SK-N-SH treated with all-trans-retinoic acid at 6 μM for 48 hours (cell line): ENCODE measurements at places on chromosomes 5 and 9.

GRCh38 chr5:132493821-132494220 lies 3.2 kb upstream of the IRF1 start:
- no peak for ATAC-seq

- ATAC-seq = no peak
These were observed 14.5 kb upstream of the TAL2 start for GRCh38 chr9:105647595-105648349.

DNA sequence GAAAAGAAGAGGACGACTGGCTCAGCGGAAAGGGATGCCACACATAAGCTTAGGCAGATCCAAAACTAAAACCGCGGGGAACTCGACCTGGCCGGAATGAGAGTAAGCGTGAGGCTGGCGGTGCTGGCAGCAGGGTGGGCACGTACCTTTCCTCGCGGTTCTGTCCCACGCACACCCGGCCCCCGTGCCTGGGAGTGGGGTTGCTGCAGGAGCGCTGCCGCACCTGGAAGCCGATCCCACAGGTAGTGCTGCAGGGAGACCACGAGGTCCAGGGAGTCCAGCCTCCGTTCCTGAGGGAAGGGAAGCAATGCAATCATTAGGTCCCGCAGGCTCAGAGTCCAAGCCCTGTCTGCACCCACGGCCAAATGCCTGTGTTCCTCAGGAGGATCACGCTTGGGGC lies 427.0 kb downstream of the SEMA5A start:
- no peak for ATAC-seq

DNA sequence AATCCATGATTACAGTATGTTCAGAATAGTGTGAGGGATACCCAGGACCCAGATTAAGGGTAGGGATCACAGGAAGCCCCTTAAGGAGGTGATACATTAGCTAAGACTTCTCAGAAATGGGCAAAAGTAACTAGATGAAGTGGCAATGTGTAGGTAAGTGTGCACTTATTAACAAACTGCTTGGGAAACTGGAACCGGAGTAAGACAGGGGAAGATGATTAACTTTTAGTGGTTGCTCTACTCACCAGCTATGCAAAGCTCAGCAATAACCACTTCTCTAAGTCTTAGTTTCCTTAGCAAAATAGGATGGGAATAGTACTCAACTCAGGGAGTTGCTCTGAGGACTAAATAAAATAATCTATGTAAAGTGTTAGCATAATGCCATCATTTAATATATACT lies 182.2 kb downstream of the MCTP1 start:
- ATAC-seq = no peak

DNA sequence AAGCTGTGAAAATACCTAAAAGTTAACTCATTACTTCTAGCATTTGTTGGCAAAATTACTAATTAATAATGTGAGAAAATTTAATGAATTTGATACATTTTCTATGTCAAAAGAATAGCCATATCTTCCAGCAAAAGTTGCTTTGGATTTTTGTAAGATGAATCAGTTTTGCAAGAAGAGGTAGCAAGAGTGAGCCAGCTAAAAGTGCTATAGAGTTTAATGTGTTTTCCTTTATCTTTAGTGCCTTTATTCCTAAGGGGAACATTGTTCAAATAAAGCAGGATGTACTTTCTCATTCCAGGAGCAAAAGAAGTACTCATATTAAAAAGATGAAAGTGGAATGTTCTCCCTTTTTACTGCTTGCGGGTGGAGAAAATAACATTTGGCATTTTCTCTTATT lies 622.2 kb downstream of the ANXA1 start:
- no peak for ATAC-seq

- no peak for ATAC-seq
These were observed 7.5 kb upstream of the CTNNAL1 start for GRCh38 chr9:109020581-109021511.

GRCh38 chr9:82972446-82972845 lies 90.5 kb downstream of the RASEF start:
- no peak for ATAC-seq

DNA sequence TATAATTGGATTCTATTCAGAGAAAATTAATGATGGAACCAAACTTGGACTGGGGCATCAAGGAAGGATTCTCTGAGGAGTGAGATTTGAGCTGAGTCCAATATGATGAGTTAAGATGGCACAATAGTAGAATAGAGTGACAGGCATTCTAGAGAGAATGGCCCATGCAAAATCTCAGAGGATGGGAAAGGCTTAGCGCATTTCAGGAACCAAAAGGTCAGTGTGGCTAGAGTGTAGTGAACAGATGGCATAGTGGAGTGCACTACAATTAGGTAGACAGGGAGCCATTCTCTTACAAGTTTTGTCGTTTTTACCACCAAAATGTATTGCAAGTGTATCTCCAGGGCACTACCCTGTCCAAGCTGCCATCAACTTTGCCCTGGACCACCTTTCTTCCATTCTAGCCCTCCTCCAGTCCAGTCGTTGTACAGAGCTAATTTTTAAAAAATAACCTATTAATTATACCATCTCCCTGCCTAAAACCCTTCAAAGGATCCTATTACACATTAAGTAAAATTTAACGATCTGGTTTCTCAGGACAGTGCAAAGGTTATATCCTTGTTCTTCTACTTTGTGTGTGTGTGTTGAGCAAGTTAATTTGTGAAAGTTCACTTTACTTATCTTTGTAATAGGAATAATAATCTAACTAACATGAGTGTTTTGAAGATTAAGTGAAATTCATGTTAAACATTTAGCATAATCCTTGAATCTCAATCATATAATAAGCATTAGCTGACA lies 211.7 kb downstream of the COMMD10 start:
- ATAC-seq = no peak

DNA sequence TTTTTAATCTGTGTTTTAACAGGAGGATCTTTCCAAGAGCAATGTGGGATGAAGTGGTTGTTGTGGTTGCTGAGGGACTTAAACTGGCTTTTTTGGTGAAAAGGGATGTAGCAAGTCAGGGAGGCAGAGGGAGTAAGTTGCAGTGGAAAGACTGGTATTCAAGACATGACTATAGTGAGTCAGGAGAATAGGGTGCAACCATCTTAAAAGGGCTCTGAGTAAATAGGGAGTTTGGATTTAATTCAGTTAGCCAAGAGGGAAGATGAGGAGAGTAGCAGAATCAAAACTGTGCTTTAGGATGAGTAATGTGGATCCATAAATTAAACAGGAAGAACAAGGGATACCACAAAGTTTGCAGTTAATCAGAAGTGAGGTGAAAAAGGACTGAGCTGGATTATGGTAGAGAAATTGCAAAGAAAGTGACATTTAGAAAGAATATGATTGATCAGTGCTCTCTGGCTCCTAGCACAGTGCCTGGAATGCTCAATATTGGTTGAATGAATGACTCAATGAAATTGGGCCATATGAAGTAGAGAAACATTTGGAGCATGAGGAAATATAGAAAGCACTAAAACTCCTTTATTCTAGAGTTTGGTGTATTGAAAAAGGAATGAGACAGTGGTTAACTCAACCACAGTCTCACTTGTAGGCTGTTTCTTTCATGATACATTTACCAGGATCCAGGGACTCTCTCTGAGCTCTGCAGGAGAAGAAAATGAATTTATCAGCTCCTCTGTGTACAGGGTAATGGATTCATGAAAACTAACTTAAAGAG lies 5.1 kb downstream of the POLR3G start:
- ATAC-seq = no peak

- ATAC-seq = no peak
These were observed 92.2 kb downstream of the KLF4 start for GRCh38 chr9:107397076-107398044.

DNA sequence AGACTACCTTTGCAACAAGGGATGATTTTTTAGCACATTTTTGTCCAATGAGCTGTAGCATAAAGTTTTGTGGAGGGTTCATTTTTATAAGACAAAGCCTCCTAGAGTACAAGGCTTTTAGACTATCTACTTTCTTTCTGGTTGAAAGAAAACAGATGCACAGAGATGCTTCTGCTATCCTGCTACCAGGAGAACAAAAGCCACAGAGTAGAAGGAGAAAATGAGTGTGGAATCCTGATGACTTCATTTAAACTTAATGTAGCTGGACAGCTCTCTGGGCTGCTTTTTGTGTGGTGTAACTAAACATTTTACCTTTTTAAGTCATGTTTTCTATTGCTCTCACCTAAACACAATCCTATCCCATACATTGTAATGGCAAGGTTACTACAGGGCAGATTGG lies 1009.4 kb downstream of the TLE1 start:
- ATAC-seq = no peak

- ATAC-seq = no peak
These were observed 27.2 kb downstream of the PTTG1 start for GRCh38 chr5:160448886-160449285.

DNA sequence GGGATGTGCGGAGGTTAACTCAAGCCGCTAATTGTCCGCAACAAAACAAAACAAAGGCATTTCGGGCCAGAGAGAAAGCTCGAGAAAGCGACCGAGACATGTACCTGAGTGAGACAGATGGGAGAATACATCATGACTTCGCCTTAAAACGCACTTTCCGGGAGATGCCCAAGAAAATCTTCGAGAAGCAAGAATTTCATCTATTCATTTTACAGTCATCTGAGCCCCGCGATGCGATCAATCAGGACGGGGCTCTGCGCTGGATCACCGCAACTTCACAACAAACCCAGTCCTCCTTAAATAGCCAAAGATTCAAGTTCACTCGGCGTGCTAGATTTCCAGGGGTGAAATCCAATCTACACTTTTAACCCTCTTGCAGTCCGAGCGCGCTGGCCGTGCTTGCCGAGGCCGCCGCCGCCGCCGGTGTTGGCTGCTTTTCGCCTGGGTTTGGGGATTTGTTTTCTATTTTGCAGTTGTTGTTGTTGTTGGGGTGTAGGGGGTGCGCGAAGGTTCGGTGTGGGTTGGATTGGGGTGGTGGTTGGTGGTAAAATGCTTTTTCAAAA lies 482 bp downstream of the NFIB start:
- no peak for ATAC-seq

DNA sequence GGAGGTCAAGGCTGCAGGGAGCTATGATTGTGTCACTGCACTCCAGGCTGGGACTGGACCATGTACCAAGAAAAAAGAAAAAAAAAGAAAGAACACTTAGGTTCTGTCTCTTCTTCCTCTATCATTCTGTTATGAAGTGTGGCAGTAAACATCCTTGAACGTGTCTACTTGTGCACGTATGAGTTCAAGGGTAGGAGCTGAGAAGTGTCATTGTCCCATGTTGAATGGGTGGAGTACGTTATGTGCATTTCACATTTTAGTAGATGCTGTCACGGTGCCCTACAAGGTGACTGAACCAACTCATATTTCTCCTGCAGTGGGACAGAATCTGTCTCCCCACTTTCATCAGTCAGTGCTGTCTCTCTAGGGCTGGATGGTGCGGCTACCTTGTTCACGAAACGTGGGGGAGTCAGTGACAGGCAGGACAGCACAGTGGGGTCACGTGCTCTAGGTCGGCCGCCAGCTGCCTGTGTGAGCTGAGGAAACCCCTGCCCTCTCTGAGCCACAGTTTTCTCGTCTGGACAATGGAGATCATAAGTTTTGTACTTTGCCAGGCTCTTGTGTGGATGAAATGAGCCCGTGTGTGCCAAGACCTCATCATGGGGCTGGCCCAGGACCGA lies 47.2 kb downstream of the GTF3C4 start:
- ATAC-seq = no peak

- no peak for ATAC-seq
These were observed 95.6 kb upstream of the ADRA1B start for GRCh38 chr5:159820692-159821091.

GRCh38 chr5:103910011-103910410 lies 347.4 kb upstream of the NUDT12 start:
- ATAC-seq = no peak

DNA sequence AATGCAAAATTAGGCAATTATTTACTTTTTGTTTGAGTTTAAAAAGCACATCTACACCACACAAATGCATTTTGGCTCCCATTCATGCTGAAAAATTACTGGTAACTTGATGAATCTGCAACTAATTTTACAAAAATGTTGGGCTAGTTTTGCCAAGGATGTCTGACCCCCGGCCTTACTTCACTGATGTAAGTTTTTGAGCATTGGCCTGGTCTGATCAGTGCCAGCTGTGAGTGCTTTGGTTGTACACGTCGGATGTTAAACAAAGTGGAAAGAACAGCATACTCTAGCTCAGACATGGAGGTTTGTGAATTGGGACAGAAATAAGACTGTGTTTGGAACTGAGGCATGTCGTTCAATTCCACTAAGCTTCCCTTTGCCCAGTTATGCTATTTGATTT lies 1044.2 kb downstream of the TLE4 start:
- no peak for ATAC-seq

DNA sequence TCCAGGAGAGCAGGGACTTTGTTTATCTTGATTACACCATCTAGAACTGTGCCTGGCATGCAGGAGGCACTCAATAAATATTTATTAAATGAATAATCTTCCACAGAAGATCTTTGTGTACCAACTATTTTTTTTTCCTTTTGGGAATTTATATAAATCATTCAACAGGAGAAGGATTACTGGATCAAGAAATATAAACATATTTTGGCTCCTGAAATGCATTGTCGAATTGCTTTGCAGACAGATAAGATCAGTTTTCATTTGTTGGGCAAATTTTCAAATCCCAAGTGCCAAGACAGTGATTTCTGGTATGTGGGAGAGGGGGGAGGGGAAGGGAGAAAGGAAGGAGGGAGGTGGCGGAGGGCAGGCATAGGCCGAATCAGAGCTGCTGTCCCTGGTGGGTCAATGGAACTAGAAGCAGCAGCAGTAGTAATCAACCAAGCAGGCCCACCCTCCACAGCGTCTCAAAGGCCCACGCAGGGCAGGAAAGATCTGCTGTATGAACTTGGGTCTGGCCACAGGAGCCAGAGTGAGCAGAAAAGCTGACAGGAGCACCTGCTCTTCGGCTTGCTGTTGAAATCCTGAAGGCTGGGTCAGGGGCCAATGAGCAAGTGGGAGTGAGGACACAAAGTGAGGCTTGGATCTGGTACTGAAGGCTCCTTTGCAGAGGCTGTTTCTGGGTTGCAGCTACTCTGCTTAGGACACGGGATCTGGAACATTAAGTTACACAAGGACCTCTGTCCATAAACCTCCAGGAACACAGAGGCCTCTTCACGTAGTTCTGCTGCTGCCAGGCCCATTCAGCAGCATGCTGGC lies 15.8 kb upstream of the TRAF1 start:
- peak; percentile 78 for ATAC-seq

- no peak for ATAC-seq
These were observed 70.5 kb upstream of the GFPT2 start for GRCh38 chr5:180423598-180423997.

DNA sequence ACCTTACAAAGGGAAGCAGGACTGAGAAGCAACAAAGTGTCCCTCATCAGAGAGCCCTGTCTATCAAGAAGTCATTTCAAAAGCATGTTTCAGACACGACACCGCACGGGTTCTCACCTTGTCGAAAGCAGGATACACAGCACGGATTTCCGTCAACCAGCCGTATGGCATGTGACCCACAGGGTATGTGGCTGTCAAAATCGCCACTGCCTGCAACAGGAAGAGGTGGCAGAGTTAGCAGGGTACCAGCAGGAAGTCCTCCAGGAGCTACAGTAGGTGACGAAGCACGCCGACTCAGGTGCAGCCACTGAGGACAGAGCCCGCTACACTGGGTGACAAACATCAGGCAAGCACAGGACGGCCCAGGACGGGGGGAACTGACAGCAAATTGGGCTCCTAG lies 81.2 kb downstream of the OTULIN start:
- ATAC-seq = no peak

GRCh38 chr5:81070571-81071255 lies 110.5 kb downstream of the RASGRF2 start:
- ATAC-seq = no peak
